ENCODE measurements at places on chromosomes 4 and X. TPM values are rescaled to one million over a fixed set of nuclear protein-coding genes. Genes with fewer than 3 reads are reported as not detected.

DNA sequence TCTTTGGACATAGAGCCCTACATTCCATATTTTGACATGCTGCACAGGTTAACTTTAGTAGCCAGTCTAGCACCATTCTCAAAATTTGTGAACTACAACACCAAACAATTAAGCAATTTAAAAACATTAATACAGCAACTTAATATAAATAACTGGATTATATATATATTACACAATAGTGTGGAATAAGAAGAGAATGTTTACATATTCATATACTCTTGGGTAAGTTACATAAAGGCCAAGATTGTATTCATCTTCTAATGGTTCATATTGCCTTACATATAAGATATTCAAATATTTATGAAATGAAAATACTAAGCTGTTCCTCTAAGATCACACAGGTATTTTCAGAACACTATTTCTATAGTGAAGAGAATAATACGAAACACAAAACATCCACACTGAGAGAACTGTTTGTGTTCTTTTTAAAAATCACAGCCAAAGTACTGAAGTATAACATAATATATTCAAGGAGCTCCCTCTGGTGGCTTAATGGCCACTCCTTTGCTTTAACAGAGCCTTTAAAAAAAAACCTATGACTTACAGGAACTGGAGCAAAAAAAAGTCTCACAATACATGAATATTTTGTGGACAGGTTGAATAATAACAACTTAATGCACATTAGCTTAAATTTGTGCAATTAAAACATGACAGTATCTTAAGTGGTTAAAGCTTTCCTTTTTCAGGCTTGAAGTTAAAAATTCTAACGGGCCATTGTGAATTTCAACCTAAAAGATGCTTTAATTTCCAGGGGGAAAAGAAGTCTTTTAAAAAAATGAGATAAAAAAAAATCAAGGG is 46.2 kb downstream of the NEK1 start:
- DNase-seq: peak; percentile 63

DNA sequence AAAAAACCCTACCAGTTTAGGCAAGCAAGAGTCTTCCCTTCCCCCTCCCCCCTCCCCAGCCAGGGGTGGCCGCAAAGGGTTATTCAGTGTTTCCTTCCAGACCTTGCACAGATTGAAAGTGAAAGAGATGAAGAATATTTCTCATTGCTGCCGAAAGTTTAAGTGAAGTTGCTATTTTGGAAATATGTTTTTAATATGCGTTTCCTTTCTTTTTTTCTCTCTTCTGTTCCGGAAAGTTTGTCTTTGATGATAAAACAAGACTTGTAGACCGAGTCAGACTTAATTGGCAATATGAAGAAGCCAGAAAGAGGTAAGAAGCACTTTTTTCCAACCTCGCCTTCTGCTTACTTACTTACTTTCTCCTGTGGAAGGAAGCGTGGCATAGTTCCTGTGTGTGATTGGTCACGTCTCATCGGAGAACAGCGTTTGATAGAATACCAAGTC is 58.5 kb upstream of the CLCN4 start:
- no peak for DNase-seq

- no peak for DNase-seq
These were observed 46.6 kb downstream of the DCHS2 start for GRCh38 chr4:154444958-154445357.

GRCh38 chr4:59945277-59945676 is 1254.8 kb upstream of the ADGRL3 start:
- DNase-seq: no peak

The TECRL gene
- total RNA-seq: not detected

The MAGEA2 gene
- not detected for total RNA-seq

The HELT gene
- not detected for total RNA-seq
